Stimulated activated CD4-positive, alpha-beta T cell treated with anti-CD3 and anti-CD28 coated beads, Interleukin-4, amount 100 ng/mL, for 24 hours (primary cell): ENCODE measurements at places on chromosomes 4 and X.

- no peak for DNase-seq
These were observed 73.8 kb upstream of the MXD4 start for GRCh38 chr4:2335729-2336101.

- DNase-seq, result peak; percentile 9
These were observed 60.7 kb upstream of the PLAC1 start for GRCh38 chrX:134718966-134719317.

DNA sequence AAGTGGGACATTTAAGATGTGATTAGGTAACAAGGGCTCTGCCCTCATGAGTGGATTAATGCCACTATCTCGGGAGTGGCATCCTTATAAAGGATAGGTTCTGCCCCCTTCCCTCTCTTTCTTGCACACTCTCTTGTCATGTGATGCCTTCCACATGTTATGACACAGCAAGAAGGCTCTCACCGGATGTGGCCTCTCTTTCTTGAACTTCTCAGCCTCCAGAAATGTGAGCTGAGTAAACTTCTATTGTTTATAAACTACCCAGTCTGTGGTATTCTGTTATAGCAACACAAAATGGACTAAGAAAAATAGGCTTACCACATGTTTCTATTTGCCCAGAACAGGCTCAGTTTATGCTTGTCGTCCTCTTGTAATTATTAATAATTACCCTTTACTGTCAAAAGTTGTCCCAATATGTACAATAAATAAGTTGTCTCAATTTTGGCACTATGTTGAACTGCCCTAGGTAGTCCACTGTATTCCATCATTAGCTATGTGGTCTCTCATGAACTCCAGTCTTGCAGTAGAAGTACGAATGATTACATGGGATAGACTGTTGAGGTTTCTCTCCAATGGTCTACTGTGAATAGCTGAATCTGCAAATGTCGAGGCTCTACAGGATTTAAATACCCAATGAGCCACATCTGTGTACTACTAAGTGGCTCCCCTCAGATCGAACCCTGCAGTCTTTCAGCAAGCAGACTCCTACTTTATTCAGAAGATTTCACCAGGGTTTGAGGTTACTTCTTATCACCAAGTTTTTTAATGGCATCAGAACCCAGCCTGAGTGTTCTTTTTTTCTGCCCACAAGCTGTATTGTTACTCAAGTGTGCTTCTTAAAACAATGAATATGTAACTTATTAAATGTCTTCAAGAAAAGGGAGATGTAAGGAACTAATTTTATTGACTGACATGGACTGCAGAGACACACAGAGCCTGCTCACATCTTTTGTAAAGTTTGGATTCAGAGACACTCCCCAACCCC is 102.0 kb upstream of the LEF1 start:
- no peak for DNase-seq

GRCh38 chr4:30854531-30854930 is 134.4 kb downstream of the PCDH7 start:
- no peak for DNase-seq

GRCh38 chr4:167084321-167084720 is 150.0 kb downstream of the SPOCK3 start:
- no peak for DNase-seq

DNA sequence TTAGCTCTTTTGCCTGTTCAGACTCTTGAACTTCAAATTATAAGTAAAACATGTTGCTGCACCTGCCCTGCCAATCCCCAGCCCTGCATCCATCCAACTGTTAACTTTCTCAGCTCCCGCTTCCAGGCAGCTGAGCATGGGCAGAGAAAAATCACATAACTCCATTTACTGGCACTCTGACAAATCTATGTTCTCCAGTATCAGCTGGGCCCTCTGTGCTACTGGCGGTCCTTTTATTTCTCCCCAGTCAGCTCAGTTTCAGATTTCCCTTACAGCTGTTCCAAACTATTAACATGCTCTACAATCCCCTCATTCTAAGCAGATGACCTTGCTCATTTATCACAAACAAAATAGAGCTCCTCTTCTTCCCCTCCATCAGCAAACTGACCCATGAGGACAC is 240.4 kb upstream of the TET2 start:
- no peak for DNase-seq

- no peak for DNase-seq
These were observed 40.1 kb upstream of the HELT start for GRCh38 chr4:184978211-184978610.

- DNase-seq, result no peak
These were observed 241.1 kb downstream of the TACR3 start for GRCh38 chr4:103478734-103479133.

- DNase-seq, result no peak
These were observed 96.9 kb upstream of the GPRIN3 start for GRCh38 chr4:89404530-89404929.

- no peak for DNase-seq
These were observed 84.0 kb upstream of the ATP6AP2 start for GRCh38 chrX:40496728-40497127.

DNA sequence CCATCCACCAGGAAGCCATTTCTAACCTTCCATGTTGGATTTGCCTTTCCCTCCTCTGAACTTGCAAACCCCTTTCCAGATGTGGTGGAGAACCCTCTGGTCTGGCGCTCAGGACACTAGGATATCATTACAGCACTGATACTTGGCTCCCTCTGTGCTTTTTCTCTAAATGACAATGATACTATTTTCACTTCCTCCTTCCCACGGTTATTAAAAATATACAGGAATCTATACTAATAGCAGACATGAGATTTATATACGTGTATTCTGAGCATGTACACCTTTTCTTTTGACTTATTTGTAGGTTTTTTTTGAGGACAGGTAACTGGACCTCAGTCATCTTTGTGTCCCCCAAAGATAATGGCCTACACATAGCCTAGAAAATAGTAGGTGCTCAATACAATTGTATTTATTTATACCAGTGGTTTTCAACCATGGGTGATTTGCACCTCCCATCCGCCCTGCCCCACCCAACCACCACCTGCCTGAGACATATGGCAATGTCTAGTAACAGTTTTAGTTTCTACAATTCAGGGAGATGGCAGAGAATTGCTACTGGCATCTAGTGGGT is 60.4 kb upstream of the PLAC8 start:
- no peak for DNase-seq

- no peak for DNase-seq
These were observed 228.0 kb downstream of the PALLD start for GRCh38 chr4:168724686-168725411.

- no peak for DNase-seq
These were observed 87.5 kb downstream of the MAMLD1 start for GRCh38 chrX:150450519-150451177.

DNA sequence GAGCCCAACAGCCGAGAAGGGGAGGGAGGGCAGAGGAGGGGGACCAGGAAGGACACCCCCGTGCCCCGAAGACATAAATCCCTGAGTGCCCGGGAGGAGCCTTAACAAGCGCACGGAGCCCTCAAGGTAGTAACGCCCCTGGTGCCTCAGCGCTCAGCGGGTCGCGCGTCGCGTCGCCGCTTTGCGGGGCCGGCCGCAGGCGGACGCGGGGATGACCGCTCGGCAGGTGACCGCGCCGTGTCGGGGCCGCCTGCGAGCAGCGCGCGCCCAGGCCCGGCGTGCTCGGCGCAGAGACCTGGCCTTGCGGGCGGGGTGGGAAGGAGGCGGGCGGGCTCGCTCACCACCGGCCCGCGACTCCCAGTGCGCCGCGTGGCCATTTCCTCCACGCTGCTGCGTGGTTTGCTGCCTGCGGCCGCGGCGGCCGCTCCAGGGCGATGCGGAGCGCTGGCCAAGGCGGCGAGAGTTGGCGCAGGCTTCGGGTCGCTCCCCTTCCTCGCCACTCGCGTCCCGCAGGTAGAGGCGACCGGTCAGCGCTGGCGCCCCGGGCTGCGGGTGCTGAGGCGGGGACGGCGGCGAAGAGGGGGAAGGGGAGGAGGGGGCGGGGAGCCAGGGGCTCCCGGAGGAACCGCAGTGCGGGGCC is 632 bp downstream of the CCSER1 start:
- DNase-seq, result no peak

DNA sequence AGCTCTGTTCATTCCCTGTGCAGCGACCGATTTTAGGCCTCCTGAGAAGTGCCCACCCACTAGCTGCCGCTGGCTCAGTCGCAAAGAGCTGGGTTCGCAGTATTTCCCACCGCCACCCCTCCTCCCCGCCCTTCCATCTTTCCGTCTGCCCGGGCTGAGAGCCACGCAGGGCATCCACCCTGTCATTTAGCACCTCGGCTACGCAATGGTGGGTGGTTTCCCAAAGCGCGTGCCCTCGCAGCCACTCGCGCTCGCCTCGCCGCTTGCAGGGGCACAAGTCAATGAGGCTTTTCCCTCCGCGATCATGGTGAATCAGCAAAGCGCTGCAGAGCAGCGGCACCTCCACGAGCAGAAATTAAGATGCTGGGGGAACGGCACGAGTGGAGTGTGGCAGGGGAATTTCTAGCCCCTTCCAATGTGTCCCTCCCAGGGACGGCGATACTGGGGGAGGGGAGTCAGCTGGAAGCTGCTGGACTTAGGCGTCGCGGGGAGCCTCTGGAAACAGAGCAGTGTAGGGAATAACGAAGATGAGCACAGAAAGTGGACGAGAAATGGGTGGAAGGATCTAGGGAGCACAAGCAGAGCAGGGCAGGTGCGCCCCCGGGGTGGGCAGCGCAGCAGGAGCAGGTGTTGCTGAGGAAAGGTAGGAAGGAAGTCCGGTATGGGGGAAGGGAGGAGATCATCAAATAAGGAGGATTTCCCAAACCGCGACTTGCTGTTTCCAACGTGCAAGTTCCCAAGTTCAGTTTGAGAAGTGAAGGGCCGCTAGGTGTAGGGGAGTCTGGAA is 2.4 kb upstream of the PTCHD1 start:
- no peak for DNase-seq

- DNase-seq, result no peak
These were observed 402.4 kb downstream of the PACRGL start for GRCh38 chr4:21102667-21103066.

DNA sequence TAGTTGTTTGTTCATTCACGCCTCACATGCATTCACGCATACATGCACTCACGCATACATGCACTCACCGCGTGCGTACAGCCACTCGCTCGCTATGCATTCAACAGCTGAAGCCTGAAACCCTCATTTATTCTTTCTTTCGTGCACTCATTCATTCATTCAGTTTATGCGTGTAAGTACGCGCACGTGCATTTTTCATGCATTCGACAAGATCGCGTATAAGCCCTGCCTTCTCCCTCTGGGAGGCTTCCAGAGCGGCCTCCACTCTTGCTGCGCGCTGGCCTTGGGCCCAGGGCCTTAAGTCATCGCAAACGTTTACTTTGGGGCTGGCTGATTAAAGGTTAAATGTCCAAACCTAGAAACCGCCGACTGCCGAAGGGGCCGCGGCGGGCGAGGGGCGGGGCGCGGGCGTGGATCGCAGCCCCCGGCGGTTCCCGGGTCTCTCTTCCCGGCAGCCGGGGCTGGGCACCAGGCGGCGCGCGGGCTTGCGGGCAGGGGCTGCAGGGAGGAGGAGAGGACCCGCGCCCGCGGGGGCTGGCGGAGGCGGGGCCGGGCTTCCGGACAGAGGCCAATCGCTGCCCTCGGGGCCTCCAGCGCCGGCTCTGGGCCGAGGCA is at the start of gene GYG2:
Gene GYG2 (plus strand): TSS at position 587 of the 615 bp plus-strand sequence. CDS start 1,259 bp downstream, outside the sequence.
- no peak for DNase-seq

- DNase-seq, result no peak
These were observed 74.4 kb upstream of the DYNLT3 start for GRCh38 chrX:37921758-37922157.

- DNase-seq, result no peak
These were observed 19.0 kb upstream of the DCAF8L2 start for GRCh38 chrX:27571164-27571563.

- no peak for DNase-seq
These were observed 41.8 kb upstream of the WWC2 start for GRCh38 chr4:183057255-183057654.

- no peak for DNase-seq
These were observed 120.0 kb upstream of the ZDHHC15 start for GRCh38 chrX:75642811-75643361.

GRCh38 chr4:70624226-70624793 is 4.2 kb upstream of the ENAM start:
- DNase-seq, result no peak

DNA sequence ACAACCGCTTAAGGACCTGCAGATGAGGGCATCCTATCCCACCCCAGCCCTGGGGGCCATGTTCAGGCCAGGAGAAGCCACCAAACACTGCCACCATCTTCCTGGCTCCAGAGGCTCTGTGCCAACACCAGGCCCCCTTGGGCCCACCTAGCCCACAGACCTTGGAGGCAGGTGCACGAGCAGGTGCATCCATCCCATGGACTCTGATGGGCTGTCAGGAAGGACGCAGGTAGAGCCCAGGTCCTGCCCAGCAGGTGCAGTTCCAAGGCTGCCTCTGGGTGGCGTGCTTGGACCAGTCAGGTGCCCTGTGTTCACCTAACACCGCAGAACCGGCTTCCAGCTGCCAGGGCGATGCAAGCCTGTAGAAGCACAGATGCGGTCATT is 22.8 kb upstream of the PDE6B start:
- peak; percentile 65 for DNase-seq

DNA sequence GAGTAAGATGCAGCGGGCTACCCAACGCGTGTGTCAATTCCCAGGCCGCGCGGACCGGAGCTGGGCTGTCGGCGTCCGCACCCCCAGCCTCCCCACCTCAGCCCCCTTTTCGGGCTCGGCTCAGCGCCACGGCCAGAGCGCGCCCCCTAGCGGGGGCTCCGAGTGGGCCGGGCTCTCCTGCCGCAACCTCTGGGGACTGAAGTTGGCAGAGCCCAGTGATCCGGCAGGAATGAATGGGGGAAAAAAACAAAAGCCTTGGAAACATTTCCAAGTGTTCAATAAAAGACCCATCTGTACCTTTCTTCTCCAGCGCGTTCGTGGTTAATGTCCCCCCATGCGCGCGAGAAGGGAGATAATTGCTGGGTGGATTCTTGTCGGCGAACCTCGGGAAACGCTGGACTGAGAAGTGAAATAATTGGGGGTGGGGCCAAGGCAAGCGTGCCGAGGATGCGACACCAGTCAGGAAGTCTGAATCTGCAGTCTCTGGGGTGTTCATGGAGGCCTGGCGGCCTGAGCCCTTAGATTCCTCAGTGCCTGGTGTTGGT is 5.2 kb upstream of the ARX start:
- peak; percentile 15 for DNase-seq

DNA sequence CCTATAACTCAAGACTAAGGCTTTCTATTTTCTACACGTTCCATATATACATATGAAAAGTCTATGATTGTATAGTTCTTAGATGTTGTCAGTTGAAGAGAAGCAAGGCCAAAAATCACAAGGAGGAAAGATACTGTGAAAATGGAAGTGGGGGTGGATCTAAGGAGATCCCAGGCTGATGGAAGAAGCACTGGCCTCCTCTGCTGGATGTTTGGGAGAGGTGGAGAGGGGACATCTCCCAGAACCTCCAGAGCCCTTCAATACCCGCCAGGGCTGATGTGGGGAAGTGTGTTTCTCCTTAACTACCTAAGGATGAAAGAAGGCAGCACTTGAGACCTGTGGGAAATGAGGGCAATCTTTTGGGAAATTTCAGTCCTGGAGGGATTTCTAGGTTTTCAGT is 67.4 kb downstream of the RASGEF1B start:
- DNase-seq, result no peak

DNA sequence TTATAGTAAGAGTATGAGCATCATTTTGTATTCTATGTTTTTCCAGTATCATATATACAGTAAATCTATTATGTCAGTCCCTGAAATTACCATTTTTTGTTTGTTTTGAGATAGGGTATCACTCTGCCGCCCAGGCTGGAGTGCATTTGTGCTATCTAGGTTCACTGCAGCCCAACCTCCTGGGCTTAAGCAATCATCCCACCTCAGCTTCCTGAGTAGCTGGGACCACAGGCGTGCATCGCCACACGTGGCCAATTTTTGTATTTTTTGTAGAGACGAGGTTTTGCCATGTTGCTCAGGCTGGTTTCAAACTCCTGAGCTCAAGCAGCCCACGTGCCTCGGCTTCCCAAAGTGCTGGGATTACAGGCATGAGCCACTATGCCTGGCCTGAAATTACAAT is 85.6 kb downstream of the ZNF330 start:
- no peak for DNase-seq
